ENCODE measurements at places on chromosomes 12 and 14. TPM values are rescaled to one million over a fixed set of nuclear protein-coding genes. Genes with fewer than 3 reads are reported as not detected.
A peak's percentile ranks its signal among the peaks of the same experiment; 100 is the strongest.

RHOJ gene
- not detected for total RNA-seq

- no peak for DNase-seq
- no peak overlapping the region for H3K4me3 ChIP-seq
- H3K4me1 ChIP-seq = peaks cover 2% of the 10 kb centered on the region
These were observed 260.5 kb downstream of the NEDD1 start for GRCh38 chr12:97167598-97167997.

LMNTD1 gene
- not detected for total RNA-seq

VRTN gene
- not detected for total RNA-seq

GPRC5A gene
- not detected for total RNA-seq

KIAA0586 gene
- total RNA-seq = 29.9 TPM

DNA sequence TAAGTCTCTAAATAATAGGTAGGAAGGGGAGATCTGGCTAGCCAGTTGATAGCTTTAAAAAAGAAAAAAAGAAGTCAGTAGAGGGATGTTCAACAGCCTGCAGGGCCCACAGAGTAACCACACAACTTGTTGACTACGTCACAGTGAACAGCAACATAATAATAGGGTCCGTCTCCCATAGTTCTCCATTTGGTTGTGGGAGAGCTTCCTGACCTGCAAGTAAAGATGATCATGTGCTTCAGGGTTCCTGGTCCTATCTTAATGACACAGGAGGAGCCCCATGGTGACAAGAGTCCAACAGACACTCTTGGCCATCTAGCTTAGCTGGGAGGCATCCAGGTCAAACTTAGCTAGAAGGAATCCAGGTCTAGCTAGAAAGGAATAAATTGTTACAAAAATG is 36.2 kb downstream of the FGD6 start:
- no peaks in the 10 kb centered on the region for H3K4me1 ChIP-seq
- no peak overlapping the region for H3K4me3 ChIP-seq
- no peaks in the 10 kb centered on the region for H3K36me3 ChIP-seq
- no peak for DNase-seq

KRT6C gene
- not detected for total RNA-seq

GRCh38 chr14:81169711-81170103 is 51.1 kb downstream of the GTF2A1 start:
- peak overlapping the region; percentile 87 for H3K4me3 ChIP-seq
- peaks cover 35% of the 10 kb centered on the region for H3K4me1 ChIP-seq
- H3K27ac ChIP-seq = peak overlapping the region; percentile 92
- peaks cover 4% of the 10 kb centered on the region for H3K36me3 ChIP-seq

OVCH1 gene
- total RNA-seq = not detected

DNA sequence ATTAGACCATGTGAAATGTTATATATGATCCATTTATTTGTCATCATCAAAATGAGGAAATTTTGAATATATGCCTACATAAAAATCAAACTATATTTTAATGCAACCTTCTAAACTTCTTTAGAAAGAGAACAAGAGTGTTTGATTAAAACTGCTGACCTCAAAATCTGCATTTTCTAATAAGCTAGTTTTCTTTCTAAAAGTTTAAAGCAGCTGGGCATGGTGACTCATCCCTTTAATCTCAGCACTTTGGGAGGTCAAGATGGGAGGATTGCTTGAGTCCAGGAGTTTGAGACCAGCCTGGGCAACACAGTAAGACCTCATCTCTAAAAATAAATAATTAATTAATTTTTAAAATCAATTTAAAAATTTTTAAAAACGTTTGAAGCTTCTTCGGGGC is 36.2 kb downstream of the GNPTAB start:
- H3K4me3 ChIP-seq = no peak overlapping the region
- peaks cover 62% of the 10 kb centered on the region for H3K4me1 ChIP-seq
- peak overlapping the region; percentile 80 for H3K27ac ChIP-seq
- no peaks in the 10 kb centered on the region for H3K27me3 ChIP-seq
- H3K36me3 ChIP-seq = peaks cover 52% of the 10 kb centered on the region
- DNase-seq = no peak

KRT75 gene
- not detected for total RNA-seq

GRCh38 chr12:101186291-101186690 is 23.7 kb downstream of the SLC5A8 start:
- no peak for DNase-seq
- no peak overlapping the region for H3K4me3 ChIP-seq
- H3K27ac ChIP-seq = no peak overlapping the region
- no peaks in the 10 kb centered on the region for H3K4me1 ChIP-seq
- no peaks in the 10 kb centered on the region for H3K27me3 ChIP-seq
- H3K36me3 ChIP-seq = no peaks in the 10 kb centered on the region

FAM222A gene
- 0.96 TPM for total RNA-seq

- no peaks in the 10 kb centered on the region for H3K36me3 ChIP-seq
- no peak overlapping the region for H3K4me3 ChIP-seq
- DNase-seq = no peak
- no peak overlapping the region for H3K27ac ChIP-seq
These were observed 232.7 kb upstream of the ABCD2 start for GRCh38 chr12:39852346-39852745.

NKX2-8 gene
- not detected for total RNA-seq

YEATS4 gene
- total RNA-seq = 32.8 TPM

DNA sequence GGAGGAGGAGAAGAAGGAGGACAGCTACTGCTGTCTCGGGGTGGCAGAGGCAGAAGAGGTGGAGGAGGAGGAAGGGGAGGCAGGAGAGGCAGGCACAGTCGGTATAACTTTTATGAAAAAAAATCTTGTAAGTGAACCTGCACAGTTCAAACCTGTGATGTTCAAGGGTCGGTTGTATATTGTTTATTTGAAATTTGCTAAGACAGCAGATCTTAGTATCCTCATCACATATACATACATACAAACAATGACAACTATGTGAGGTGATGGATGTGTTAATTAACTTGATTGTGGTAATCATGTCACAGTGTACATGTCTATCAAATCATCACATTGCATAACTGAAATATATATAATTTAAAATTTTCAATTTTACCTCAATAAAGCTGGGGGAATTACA is 19.0 kb downstream of the ACTN1 start:
- H3K27ac ChIP-seq = no peak overlapping the region
- H3K4me3 ChIP-seq = no peak overlapping the region
- no peaks in the 10 kb centered on the region for H3K27me3 ChIP-seq
- H3K4me1 ChIP-seq = peaks cover 61% of the 10 kb centered on the region
- no peak for DNase-seq
- peaks cover 11% of the 10 kb centered on the region for H3K36me3 ChIP-seq

RFX4 gene
- not detected for total RNA-seq

- no peak overlapping the region for H3K4me3 ChIP-seq
- no peaks in the 10 kb centered on the region for H3K27me3 ChIP-seq
These were observed 52.4 kb downstream of the DICER1 start for GRCh38 chr14:95104911-95105310.

GLS2 gene
- 5.2 TPM for total RNA-seq

DNA sequence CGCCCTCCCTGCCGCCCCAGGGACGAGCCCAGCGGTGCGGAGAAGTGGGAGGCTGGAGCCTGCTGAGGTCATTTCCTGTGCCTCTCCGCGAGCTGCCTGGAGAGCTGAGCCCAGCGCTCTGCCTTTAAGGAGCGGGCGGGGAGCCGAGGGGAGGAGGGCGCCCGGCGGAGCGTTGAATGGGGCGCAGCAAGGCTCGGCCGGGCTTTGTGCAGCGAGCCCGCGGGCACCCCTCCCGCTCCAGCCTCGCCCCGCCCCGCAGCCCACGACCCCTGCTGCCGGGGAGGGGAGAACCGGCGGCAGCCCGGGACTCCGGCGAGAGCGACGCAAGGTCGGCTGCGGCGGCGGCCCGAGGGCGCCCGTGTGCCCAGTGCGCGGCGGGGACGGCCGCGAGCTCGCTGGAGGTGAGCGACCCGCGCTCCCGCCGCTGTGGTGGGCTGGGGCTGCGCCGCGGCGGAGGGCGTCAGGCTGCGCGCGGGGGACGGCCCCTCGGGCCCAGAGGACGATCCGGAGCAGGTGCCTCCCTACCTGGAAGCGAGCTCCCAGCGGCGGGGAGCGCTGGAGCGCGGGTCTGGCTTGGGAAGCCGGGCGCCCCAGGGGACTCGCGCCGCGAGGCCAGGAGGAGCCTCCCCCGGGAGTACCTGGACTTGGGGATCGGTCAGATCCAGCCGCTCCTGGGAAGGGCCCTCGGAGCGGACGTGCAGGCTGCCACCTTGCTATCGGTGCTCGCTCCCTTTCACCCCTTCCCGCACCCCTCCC is at the start of gene PLEKHH1:
Gene PLEKHH1 (plus strand): TSS at position 293 of the 756 bp plus-strand sequence. CDS start 8,578 bp downstream, outside the sequence.
- peak; percentile 71 for DNase-seq
- peaks cover 63% of the 10 kb centered on the region for H3K27me3 ChIP-seq
- no peak within 1 kb of the TSS for H3K27ac ChIP-seq
- H3K36me3 ChIP-seq = no peaks in the 10 kb centered on the region
- H3K4me3 ChIP-seq = peak within 1 kb of the TSS; percentile 69

DNA sequence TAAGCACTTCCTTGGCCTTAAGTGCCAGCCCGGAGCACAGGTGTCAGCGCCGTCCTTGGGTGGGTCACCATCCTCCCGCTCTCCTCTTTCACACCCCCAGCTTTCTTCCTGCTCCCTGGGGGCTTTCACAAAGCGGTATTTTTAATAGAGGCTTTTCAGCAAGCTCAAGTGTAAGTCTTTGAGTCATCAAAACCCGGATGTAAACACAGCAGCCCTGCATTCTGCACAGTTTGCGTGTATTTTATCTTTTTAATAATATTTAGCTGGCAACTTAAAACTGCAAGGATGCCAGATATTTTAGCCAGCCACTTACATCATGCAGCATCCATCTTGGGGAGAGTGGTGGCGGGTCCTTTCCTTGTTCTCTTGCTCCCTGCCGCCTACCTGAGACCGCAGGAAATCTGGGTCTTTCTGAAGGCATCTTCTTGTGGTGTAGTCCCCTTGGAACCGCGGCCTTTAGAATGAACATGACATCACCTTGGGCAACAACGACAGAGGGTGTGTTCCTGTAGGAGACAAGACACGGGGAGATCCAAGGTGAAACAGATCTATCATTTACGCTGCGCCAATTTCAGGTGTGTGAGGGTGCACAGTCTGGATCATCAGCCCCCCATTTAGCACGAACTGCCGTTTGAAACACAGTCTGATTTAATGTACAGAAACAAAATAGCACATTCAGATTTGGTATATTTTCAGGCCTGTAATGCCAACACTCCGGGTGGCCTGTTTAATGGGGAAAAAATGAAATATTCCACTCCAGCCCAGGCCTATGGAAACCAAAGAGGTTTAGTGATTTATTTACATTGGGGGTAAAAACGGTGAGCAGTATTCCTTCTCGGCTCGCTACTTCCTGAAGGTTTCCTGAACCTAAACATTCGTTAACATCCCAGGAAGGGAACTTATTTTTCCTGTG is 12.5 kb upstream of the IRF2BPL start:
- peak overlapping the region; percentile 87 for H3K4me3 ChIP-seq
- DNase-seq = peak; percentile 51
- peak overlapping the region; percentile 99 for H3K27ac ChIP-seq
- H3K27me3 ChIP-seq = no peaks in the 10 kb centered on the region
- H3K36me3 ChIP-seq = peaks cover 2% of the 10 kb centered on the region

GRCh38 chr14:69652942-69653684 is 41.7 kb downstream of the SUSD6 start:
- H3K4me1 ChIP-seq = peaks cover 48% of the 10 kb centered on the region
- no peaks in the 10 kb centered on the region for H3K27me3 ChIP-seq
- peaks cover 7% of the 10 kb centered on the region for H3K36me3 ChIP-seq

HOXC4 gene
- 1.2 TPM for total RNA-seq

- H3K27ac ChIP-seq = no peak overlapping the region
- no peak overlapping the region for H3K4me3 ChIP-seq
These were observed 13.0 kb downstream of the SAMD15 start for GRCh38 chr14:77390188-77390587.

GRCh38 chr12:124481772-124482566 is 85.4 kb downstream of the NCOR2 start:
- H3K4me1 ChIP-seq = peaks cover 19% of the 10 kb centered on the region
- H3K4me3 ChIP-seq = no peak overlapping the region
- H3K27ac ChIP-seq = peak overlapping the region; percentile 43

- DNase-seq = no peak
- peaks cover 18% of the 10 kb centered on the region for H3K27me3 ChIP-seq
- H3K36me3 ChIP-seq = no peaks in the 10 kb centered on the region
These were observed 86.9 kb upstream of the STXBP6 start for GRCh38 chr14:25136811-25137210.

DNA sequence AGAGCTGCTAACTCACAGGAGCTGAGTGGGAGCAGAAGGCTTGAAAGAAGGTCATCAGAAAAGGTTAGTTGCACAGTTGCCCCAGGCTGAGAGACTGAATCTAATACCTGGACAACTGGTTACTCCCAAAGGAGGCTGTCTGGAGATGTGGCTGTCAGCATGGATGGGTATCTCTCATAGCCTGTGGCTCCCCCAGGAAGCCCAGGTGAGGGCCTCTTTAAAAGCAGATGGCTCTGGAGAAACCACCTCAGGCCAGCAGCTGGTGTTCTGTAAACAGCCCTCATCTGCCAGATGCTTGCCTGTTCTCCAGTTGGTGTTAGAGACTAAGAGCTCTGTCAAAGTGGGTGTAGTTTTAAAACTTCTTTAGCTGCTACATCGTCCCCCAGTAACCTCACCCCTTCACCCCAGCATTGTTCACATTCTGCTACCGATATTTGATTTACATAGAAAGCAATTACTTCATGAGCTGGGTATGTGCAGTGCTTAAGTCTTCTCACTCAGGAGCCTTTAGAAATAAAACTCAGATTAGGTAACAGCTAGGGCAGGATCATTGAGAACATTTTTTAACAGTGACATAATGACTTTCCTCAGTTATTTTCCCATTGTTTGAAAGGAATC is 25.8 kb downstream of the DACT1 start:
- H3K4me3 ChIP-seq = no peak overlapping the region
- no peak overlapping the region for H3K27ac ChIP-seq
- no peaks in the 10 kb centered on the region for H3K36me3 ChIP-seq
- H3K27me3 ChIP-seq = peaks cover 2% of the 10 kb centered on the region

GRCh38 chr12:131687346-131688125 is 23.4 kb upstream of the SFSWAP start:
- H3K27ac ChIP-seq = no peak overlapping the region
- H3K27me3 ChIP-seq = no peaks in the 10 kb centered on the region
- H3K4me1 ChIP-seq = peaks cover 6% of the 10 kb centered on the region

SLC6A15 gene
- not detected for total RNA-seq

GRCh38 chr14:77516126-77516525 is 17.5 kb upstream of the ISM2 start:
- peaks cover 2% of the 10 kb centered on the region for H3K4me1 ChIP-seq
- H3K27me3 ChIP-seq = no peaks in the 10 kb centered on the region
- no peak overlapping the region for H3K4me3 ChIP-seq

- H3K27me3 ChIP-seq = no peaks in the 10 kb centered on the region
- H3K36me3 ChIP-seq = peaks cover 2% of the 10 kb centered on the region
- H3K27ac ChIP-seq = no peak overlapping the region
- no peak for DNase-seq
- H3K4me1 ChIP-seq = peaks cover 10% of the 10 kb centered on the region
These were observed 57.2 kb upstream of the MAX start for GRCh38 chr14:65159281-65160062.

DNA sequence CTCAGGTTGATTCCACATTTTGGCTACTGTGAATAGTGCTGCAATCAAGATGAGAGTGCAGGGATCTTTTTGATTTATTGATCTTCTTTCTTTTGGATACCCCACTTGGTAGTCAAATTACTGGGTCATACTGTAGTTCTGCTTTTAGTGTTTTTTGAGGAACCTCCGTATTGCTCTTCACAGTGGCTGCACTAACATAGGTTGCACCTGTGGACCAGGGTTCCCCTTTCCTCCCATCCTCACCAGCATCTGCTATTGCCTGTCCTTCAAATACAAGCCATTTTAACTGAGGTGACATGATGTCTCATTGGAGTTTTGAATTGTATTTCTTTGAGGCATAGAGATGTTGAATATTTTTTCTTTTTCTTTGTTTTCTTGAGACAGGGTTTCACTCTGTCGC is 152.5 kb upstream of the TMEM132C start:
- no peaks in the 10 kb centered on the region for H3K27me3 ChIP-seq
- no peak overlapping the region for H3K4me3 ChIP-seq
- no peak overlapping the region for H3K27ac ChIP-seq
- no peak for DNase-seq

GRCh38 chr12:107864235-107864634 is 89.7 kb downstream of the ASCL4 start:
- no peaks in the 10 kb centered on the region for H3K36me3 ChIP-seq
- H3K27me3 ChIP-seq = peaks cover 62% of the 10 kb centered on the region
- DNase-seq = no peak
- no peak overlapping the region for H3K27ac ChIP-seq
- no peaks in the 10 kb centered on the region for H3K4me1 ChIP-seq

Data from activated naive CD8-positive, alpha-beta T cell treated with anti-CD3 and anti-CD28 coated beads, Interleukin-2, amount 10 ng/mL, durations not matched to agents 7 days and 5 days (primary cell).